Cardiac muscle cell (in vitro differentiated cells and primary cell): ENCODE measurements at places on chromosomes 11 and 22.

DNA sequence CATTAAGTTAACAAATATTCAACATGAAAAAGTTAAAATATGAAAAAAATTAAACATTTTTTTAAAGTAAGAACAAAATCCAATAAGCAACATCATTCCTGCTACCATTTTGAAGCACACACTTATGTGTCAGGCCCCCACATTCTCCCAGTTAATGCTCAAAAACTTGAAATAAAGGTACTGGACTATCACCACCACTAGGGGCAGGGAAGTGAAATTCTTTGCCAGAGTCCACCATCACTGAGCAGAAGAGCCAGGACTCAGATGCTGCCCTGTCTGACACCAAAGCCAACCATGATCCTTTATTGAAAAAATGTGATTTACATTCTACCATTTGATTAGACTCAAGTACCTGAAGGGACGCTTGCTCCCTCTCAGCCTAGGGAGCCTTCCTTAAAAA, 39.1 kb downstream of the PITPNB start:
- no peaks in the 10 kb centered on the region for H3K27me3 ChIP-seq
- no peaks in the 10 kb centered on the region for H3K36me3 ChIP-seq
- peaks cover 84% of the 10 kb centered on the region for H3K4me1 ChIP-seq
- DNase-seq, result peak; percentile 54
- no peak overlapping the region for H3K27ac ChIP-seq

DNA sequence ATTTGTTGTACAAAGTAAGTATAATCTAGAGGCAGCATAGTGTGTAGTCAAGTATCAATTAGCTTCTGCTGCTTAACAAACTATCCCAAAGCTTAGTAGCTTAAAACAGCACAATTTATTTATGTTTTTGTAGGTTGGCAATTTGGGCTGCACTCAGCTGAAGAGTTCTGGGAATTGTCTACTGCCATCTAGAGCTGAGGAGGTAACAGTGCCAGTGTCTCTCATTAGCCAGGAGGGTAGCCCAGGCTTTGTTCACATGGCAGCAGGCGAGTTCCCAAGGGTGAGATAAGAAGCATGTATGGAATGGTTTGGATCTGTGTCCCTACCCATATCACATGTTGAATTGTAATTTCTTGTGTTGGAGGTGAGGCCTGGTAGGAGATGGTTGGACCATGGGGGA, 45.8 kb upstream of the SLN start:
- no peaks in the 10 kb centered on the region for H3K27me3 ChIP-seq
- no peak overlapping the region for H3K27ac ChIP-seq
- no peaks in the 10 kb centered on the region for H3K36me3 ChIP-seq
- H3K4me1 ChIP-seq, result no peaks in the 10 kb centered on the region

GRCh38 chr11:17594686-17595192, 47.7 kb downstream of the OTOG start:
- no peaks in the 10 kb centered on the region for H3K36me3 ChIP-seq
- no peak overlapping the region for H3K4me3 ChIP-seq
- peaks cover 14% of the 10 kb centered on the region for H3K27me3 ChIP-seq
- no peak overlapping the region for H3K27ac ChIP-seq
- no peak for DNase-seq

- H3K36me3 ChIP-seq, result no peaks in the 10 kb centered on the region
- peak overlapping the region; percentile 73 for H3K4me3 ChIP-seq
- no peaks in the 10 kb centered on the region for H3K27me3 ChIP-seq
Measured at GRCh38 chr11:86244063-86244521, 461 bp upstream of the EED start.

DNA sequence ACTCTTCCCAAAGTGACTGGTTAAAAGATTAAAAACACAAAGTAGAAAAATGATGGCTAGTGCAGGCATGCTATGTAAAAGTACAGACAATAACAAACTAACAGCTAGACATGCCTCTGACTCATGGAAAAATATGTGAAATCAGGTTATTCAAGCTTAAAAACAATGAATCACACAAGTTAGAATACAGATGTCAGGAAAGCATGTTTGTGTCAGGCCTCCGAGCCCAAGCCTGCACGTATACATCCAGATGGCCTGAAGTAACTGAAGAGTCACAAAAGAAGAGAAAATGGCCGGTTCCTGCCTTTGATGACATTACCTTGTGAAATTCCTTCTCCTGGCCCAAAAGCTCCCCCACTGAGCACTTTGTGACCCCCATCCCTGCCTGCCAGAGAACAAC, 110.1 kb downstream of the NOX4 start:
- H3K4me1 ChIP-seq, result peaks cover 24% of the 10 kb centered on the region
- no peaks in the 10 kb centered on the region for H3K36me3 ChIP-seq
- no peak overlapping the region for H3K27ac ChIP-seq
- H3K27me3 ChIP-seq, result no peaks in the 10 kb centered on the region
- H3K4me3 ChIP-seq, result no peak overlapping the region

- no peak overlapping the region for H3K27ac ChIP-seq
- no peaks in the 10 kb centered on the region for H3K27me3 ChIP-seq
- no peak overlapping the region for H3K4me3 ChIP-seq
- no peaks in the 10 kb centered on the region for H3K4me1 ChIP-seq
- no peaks in the 10 kb centered on the region for H3K36me3 ChIP-seq
Measured at GRCh38 chr11:108527382-108527781, 29.2 kb upstream of the POGLUT3 start.
